ENCODE measurements at places on chromosomes 1 and 21. TPM values are rescaled to one million over a fixed set of nuclear protein-coding genes. Genes with fewer than 3 reads are reported as not detected.

- no peaks in the 10 kb centered on the region for H3K36me3 ChIP-seq
- H3K4me1 ChIP-seq, result no peaks in the 10 kb centered on the region
- H3K27me3 ChIP-seq, result no peaks in the 10 kb centered on the region
Measured at GRCh38 chr1:48221122-48221521, 1.4 kb upstream of the SLC5A9 start.

DNA sequence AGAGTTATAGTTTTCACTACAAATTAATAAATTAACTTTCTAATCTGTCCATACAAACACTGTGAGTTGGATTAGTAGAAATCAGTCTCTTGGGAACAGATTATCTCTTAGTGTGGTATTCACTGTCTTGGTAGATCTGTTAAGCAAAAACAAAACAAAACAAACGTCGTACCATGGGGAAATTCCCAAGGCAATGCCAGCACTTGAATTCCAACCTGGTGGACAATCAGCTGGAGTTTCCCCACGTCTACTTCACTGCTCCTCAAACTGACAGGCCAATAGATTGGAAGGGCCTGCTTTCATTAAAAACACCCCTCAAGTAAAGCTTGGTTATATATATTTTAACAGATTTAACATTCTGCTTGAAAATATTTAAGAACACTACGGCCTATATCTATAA, 31.9 kb downstream of the GDAP2 start:
- no peak for DNase-seq
- no peaks in the 10 kb centered on the region for H3K4me1 ChIP-seq
- H3K27me3 ChIP-seq, result no peaks in the 10 kb centered on the region
- H3K36me3 ChIP-seq, result peaks cover 14% of the 10 kb centered on the region

DNA sequence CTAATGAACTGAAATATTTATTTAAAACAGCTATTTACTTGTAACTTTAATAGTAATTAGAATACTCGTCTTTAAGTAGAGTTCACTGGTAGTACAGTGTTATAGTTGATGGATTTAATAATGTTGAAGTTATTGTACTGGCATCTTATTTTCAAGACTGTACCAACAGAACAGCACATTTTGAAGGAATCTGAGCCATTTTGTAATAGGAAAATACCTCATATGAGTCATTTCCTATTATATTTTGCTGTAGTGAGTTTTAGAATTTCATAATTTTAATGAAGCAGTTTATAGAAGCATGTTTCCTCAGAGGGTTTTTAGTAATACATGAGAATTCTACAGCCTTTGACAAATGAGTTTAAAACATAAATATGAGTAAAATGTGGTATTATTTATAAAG, 258.3 kb downstream of the OLFM3 start:
- H3K27ac ChIP-seq, result no peak overlapping the region
- no peak overlapping the region for H3K4me3 ChIP-seq
- H3K4me1 ChIP-seq, result peaks cover 25% of the 10 kb centered on the region
- no peaks in the 10 kb centered on the region for H3K27me3 ChIP-seq
- peak; percentile 79 for DNase-seq

GRCh38 chr1:111628153-111628552, 8.6 kb downstream of the RAP1A start:
- H3K27me3 ChIP-seq, result no peaks in the 10 kb centered on the region
- peaks cover 3% of the 10 kb centered on the region for H3K4me1 ChIP-seq
- no peak for DNase-seq
- no peak overlapping the region for H3K4me3 ChIP-seq

GRCh38 chr1:56304975-56305374, 274.4 kb downstream of the PLPP3 start:
- no peaks in the 10 kb centered on the region for H3K27me3 ChIP-seq
- DNase-seq, result no peak
- peaks cover 14% of the 10 kb centered on the region for H3K4me1 ChIP-seq
- no peak overlapping the region for H3K4me3 ChIP-seq

GRCh38 chr1:236800002-236800620, 5.0 kb downstream of the MTR start:
- H3K4me1 ChIP-seq, result no peaks in the 10 kb centered on the region
- H3K27me3 ChIP-seq, result no peaks in the 10 kb centered on the region
- no peak for DNase-seq

DNA sequence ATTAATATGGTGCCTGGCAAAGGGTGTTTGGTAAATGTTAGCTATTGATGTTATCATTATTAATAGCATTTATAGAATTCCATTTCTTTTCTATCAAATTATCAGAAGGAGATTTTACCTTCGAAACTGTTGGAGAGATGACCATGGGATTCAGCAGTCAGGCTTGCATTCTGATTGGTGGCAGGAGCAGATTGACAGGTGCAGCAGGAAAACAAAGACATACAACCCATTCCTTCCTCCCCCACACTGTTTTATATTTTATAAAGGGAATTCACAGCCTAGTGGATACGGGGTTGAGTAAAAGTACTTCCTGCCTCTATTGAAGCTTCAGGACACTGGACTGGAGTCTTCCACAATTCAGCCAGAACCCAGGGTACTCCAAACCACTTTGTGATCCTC, 55.1 kb upstream of the SYT14 start:
- DNase-seq, result no peak
- no peaks in the 10 kb centered on the region for H3K36me3 ChIP-seq
- no peaks in the 10 kb centered on the region for H3K27me3 ChIP-seq
- H3K4me1 ChIP-seq, result peaks cover 49% of the 10 kb centered on the region

GRCh38 chr1:88979054-88979748, 13.2 kb downstream of the KYAT3 start:
- H3K4me1 ChIP-seq, result peaks cover 22% of the 10 kb centered on the region
- no peaks in the 10 kb centered on the region for H3K27me3 ChIP-seq
- no peak overlapping the region for H3K4me3 ChIP-seq
- peak; percentile 76 for DNase-seq
- H3K36me3 ChIP-seq, result peaks cover 16% of the 10 kb centered on the region

DNA sequence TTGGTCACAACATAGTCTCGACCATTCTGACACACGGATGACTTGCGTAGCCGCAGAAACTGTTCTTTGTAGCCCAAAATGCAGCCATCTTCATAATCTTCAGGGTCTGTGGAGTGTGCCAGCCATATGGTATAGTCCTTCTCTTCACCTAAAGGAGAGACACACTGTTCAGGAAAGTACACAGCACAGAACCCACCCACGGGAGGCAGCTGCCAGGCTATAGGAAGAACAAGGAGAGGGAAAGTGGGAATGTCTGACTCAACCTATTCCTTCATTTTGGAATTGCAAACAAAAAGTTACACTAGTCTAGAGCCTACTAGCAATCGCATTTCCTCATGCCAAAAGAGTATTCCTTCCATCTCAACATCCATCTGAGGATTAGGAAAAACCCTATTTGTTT, 16.2 kb upstream of the MYBPHL start:
- no peak overlapping the region for H3K4me3 ChIP-seq
- DNase-seq, result no peak
- no peaks in the 10 kb centered on the region for H3K4me1 ChIP-seq
- no peaks in the 10 kb centered on the region for H3K27me3 ChIP-seq

DNA sequence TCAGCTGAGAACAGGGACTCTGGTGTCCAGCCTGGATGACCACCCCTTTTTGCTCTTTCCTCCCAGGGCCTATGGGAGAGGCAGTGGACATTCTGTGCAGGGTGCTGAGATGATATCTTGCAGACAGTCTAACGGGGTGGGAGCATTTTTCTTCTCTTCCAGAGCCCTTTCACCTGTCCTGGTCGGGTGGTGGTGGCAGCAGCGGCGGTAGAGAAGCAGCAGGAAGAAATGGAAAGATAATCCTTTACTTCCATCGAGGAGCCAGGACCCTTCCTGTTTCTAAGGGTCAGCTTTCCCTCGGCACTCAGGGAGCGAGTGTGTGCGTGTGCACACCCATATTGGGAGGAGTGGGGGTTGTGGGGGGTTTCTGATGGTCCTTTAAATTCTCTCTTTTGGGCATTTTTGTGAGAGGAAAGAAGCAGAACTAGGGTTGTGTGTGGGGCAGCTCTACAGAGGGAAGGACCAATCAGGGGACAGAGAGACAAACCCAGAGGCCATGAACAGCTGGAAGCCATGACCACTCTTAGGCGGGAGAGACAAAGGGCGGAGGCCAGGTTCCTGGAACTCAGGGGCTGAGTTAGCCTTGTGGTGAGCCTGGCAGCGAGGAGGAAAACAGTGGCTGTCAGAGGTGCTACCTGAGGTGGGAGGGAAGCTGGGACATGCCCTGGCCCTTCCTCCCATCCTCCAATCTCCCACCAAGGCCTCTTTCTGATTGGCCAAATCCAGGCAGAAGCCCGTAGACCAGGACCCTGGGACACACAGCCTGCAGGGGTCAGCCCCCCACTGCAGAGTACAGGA, 31.2 kb upstream of the CSF3R start:
- H3K27ac ChIP-seq, result no peak overlapping the region
- H3K4me3 ChIP-seq, result no peak overlapping the region
- H3K27me3 ChIP-seq, result no peaks in the 10 kb centered on the region
- no peaks in the 10 kb centered on the region for H3K36me3 ChIP-seq
- H3K4me1 ChIP-seq, result peaks cover 3% of the 10 kb centered on the region
- peak; percentile 51 for DNase-seq

DNA sequence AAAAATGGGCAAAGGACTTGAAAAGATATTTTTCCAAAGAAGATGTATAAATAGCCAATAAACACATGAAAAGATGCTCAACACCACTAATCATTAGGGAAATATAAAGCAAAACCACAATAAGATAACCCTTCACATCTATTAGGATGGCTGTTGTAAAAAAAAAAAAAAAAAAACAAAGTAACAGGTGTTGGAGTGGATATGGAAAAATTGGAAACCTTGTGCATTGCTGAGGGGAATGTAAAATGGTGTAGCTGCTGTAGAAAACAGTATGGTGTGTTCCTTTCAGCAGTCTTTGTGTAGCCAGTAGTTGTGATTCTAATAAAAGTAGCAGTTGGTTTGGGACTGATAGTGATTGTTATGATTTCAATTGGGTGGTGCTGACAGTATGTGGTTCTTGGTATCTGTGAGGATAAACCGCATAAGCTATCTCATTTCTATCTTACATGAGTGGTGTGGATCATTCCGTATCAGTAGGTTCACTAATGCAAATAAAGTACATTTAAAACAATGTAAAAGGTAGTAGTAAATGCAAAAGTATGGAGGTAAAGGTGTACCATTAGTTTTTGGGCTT, 19.9 kb downstream of the MAN1A2 start:
- H3K4me1 ChIP-seq, result no peaks in the 10 kb centered on the region
- H3K27ac ChIP-seq, result no peak overlapping the region
- no peaks in the 10 kb centered on the region for H3K27me3 ChIP-seq
- DNase-seq, result no peak
- no peak overlapping the region for H3K4me3 ChIP-seq
- H3K36me3 ChIP-seq, result no peaks in the 10 kb centered on the region

DNA sequence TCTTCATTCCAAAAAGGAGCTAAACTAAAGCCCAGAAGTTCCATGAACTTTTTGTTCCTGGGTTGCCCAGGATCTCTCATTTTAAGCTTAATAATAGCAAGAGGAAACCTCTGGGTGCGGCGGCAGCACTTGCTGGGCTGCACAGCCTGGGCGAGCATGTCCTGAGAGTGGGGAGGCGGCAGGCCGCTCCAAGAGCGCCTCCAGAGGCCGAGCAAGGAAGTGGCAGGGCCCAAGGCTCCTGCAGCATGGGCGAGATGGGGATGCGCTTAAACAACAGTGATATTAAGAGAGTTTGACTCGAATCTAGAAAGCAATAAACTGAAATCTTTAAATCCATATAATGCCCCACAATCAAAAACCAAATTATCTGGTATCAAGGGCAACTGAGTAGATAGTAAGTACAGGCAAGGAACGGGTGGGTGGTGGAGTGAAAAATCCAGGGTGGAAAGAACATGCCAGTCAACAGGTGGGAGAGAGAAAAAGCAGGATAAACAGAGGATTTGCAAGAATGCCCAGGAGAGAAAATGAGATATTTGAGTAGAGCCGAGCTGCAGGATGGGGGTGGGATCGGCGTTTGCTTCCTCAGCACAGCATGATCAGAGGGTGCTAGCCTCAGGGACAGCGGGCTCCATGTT, 14.1 kb upstream of the TNR start:
- no peaks in the 10 kb centered on the region for H3K4me1 ChIP-seq
- no peaks in the 10 kb centered on the region for H3K27me3 ChIP-seq
- no peak for DNase-seq
- no peak overlapping the region for H3K4me3 ChIP-seq
- H3K36me3 ChIP-seq, result no peaks in the 10 kb centered on the region
- no peak overlapping the region for H3K27ac ChIP-seq

DNA sequence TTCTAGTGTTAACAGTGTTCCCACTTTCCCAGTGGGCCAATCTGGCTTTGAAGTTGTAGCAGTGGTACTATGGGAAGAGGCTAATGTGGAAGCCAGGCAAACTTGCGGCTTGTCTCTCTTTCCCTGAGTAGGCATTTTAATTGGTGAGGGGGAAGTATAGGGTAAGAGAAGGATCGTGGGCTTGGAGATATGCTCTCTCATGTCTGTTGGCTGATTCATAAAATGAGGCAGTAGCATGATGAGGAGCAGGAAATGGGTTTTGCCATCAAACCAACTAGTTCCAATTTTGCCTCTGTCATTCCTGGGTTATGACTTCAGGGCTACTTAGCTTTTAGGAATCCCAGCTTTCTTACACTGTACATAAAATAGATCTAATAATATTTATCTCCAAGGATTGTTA, 12.1 kb downstream of the C8A start:
- no peaks in the 10 kb centered on the region for H3K36me3 ChIP-seq
- peak overlapping the region; percentile 36 for H3K4me3 ChIP-seq
- peak; percentile 49 for DNase-seq
- H3K27me3 ChIP-seq, result no peaks in the 10 kb centered on the region

GRCh38 chr1:227726924-227727599, 8.0 kb downstream of the JMJD4 start:
- no peak overlapping the region for H3K4me3 ChIP-seq
- H3K4me1 ChIP-seq, result no peaks in the 10 kb centered on the region
- no peak overlapping the region for H3K27ac ChIP-seq
- no peak for DNase-seq
- H3K27me3 ChIP-seq, result peaks cover 8% of the 10 kb centered on the region
- peaks cover 4% of the 10 kb centered on the region for H3K36me3 ChIP-seq

DNA sequence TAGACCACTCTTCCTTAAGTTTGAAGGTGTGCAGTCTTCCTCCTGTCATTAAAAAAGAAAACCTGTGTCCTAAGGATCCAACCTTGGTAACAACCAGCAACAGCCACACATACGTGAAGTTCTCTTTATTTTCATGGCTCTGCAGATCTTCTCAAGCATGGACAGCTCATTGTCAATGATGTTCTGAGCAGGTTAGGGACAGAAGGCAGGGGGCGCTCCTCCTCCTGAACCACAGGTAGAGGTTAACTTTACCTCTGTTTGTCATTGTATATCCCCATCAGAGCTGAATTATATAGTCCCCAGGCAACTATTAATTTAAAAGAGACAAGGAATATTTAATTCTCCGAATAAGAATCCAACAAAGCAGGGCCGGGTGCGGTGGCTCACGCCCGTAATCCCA, 52.5 kb upstream of the CR2 start:
- no peaks in the 10 kb centered on the region for H3K4me1 ChIP-seq
- no peak overlapping the region for H3K27ac ChIP-seq
- H3K36me3 ChIP-seq, result no peaks in the 10 kb centered on the region
- no peak overlapping the region for H3K4me3 ChIP-seq
- no peaks in the 10 kb centered on the region for H3K27me3 ChIP-seq
- no peak for DNase-seq

GRCh38 chr1:85465786-85466134, 801 bp upstream of the DDAH1 start:
- peaks cover 34% of the 10 kb centered on the region for H3K4me1 ChIP-seq
- H3K36me3 ChIP-seq, result peaks cover 2% of the 10 kb centered on the region
- peak overlapping the region; percentile 57 for H3K27ac ChIP-seq
- H3K4me3 ChIP-seq, result peak overlapping the region; percentile 85
- no peaks in the 10 kb centered on the region for H3K27me3 ChIP-seq

Gene WLS
- 54.3 TPM for total RNA-seq

Gene KRTAP12-2
- not detected for total RNA-seq

Gene RORC
- not detected for total RNA-seq

Gene CNKSR1
- under 0.01 TPM for total RNA-seq

Gene KPRP
- total RNA-seq, result not detected
